ENCODE measurements at places on chromosomes 16 and 17.
A peak's percentile ranks its signal among the peaks of the same experiment; 100 is the strongest.

GRCh38 chr17:17576772-17577234, 14.7 kb downstream of the PEMT start:
- DNase-seq = no peak

- DNase-seq = no peak
Measured at GRCh38 chr17:50493744-50494143, 14.5 kb upstream of the MYCBPAP start.

- DNase-seq = no peak
Measured at GRCh38 chr17:82972836-82973372, 106.5 kb upstream of the METRNL start.

GRCh38 chr17:29145289-29146073, 34.7 kb downstream of the MYO18A start:
- peak; percentile 78 for DNase-seq
